Activated B cell treated with CpG ODN at 0.5 μM for 24 hours (primary cell): ENCODE measurements at places on chromosomes 2 and 18.
A peak's percentile ranks its signal among the peaks of the same experiment; 100 is the strongest.

DNA sequence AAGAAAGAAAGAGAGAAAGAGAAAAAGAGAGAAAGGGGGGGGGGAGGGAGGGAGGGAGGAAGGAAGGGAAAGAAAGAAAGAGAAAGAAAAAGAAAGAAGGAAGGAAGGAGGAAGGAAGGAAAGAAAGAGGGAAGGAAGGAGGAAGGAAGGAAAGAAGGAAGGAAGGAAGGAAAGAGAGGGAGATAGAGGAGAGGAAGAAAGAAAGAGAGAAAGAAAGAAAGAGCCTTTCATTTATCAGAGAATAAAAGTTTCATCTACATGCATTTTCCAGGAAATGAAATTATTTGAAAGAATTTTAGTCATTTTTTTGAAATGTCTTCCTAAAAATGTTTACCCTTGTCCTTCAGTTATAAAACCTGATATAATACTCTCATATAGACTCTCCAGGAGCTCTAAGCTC is 172.4 kb downstream of the TRABD2A start:
- no peaks in the 10 kb centered on the region for H3K4me1 ChIP-seq
- H3K4me3 ChIP-seq = no peak overlapping the region
- no peak overlapping the region for H3K27ac ChIP-seq
- no peaks in the 10 kb centered on the region for H3K27me3 ChIP-seq

- H3K27ac ChIP-seq = no peak overlapping the region
- H3K4me3 ChIP-seq = no peak overlapping the region
- no peaks in the 10 kb centered on the region for H3K36me3 ChIP-seq
- H3K27me3 ChIP-seq = no peaks in the 10 kb centered on the region
Measured at GRCh38 chr2:118721817-118722551, 125.5 kb downstream of the EN1 start.

DNA sequence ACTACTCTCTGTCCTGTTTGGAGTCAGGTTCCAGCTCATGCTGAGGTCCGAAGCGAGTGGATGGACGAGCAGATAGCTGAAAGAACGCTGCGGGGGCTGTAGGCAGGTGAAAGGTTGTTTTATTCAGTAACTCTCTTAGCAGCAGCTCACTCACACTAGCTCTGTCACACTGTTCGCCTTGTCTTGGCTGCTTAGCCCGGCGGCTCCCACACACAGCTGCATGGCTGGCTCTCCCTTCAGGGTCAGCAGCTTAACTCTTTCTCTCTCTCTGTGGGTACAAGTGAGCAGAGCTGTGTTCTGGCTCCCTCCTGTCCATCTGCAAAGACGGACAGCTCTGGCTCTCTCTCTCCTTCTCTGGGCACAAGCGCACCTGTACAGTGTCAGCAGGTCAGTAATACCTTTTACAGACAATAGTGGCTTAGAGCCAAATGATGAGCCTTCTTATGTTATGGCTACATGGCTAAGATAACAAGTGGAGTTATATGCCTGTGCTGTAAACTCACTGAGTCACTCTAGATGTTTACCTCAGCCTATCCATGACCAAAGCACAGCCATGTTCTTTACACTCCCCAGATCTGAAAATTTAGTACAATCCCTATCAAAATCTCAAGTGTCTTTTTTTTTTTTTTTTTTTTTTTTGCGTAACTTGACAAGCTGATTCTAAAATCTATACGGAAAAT is 149.3 kb downstream of the GALNT1 start:
- H3K27me3 ChIP-seq = peaks cover 4% of the 10 kb centered on the region
- H3K4me1 ChIP-seq = no peaks in the 10 kb centered on the region
- no peak overlapping the region for H3K27ac ChIP-seq
- no peak overlapping the region for H3K4me3 ChIP-seq
- DNase-seq = no peak

DNA sequence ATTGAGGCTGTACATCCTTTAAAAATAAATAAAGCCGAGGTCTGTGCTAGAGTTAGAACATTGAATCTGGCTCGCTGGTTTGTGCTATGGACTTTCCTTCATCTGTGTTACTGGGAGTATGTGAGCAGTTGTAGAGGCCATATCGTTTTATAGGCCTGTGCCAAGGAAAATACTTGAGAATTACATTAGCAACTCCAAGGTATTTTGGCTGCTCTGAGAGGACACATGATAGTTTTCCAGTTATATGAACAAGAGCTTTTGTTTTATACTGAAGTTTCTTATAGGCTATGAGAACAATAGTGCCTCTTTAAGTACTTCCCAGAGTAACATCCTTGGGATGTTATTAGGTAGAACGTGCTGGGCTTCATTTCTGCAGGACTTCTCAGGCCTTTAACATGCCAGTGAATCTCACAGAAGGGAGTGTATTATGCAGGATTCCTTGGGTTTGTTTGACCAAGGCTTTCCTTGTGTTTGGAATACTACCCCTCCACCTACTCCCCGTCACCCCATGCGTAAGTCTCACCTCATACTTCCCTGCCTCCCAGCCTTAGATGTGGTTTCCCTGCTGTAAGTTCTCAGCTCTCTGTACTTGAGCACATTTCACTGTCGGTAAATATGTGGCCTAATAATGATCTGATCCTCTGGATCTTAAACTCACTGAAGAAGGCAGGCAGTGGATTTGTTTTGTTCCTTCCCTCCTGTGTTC is 21.0 kb downstream of the TCF7L1 start:
- peaks cover 8% of the 10 kb centered on the region for H3K27me3 ChIP-seq
- no peak overlapping the region for H3K27ac ChIP-seq
- no peaks in the 10 kb centered on the region for H3K36me3 ChIP-seq
- no peaks in the 10 kb centered on the region for H3K4me1 ChIP-seq
- no peak overlapping the region for H3K4me3 ChIP-seq

DNA sequence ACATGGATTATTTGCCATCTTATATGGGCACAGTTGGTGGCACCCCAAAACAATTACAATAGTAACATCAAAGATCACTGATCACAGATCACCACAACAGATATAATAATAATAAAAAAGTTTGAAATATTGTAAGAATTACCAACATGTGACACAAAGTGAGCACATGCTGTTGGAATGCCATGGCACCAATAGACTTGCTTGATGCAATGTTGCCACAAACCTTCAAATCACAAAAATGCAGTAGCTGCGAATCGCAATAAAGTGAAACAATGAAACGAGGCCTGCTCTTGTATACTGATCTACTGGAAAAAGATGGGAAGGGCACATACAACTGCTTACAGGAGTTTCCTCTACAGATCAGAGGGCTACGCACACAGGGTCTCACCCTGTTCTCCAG is 32.2 kb upstream of the AMMECR1L start:
- H3K27ac ChIP-seq = no peak overlapping the region
- peaks cover 2% of the 10 kb centered on the region for H3K27me3 ChIP-seq
- H3K4me3 ChIP-seq = no peak overlapping the region
- H3K4me1 ChIP-seq = no peaks in the 10 kb centered on the region

- H3K4me3 ChIP-seq = peak overlapping the region; percentile 45
- peaks cover 33% of the 10 kb centered on the region for H3K36me3 ChIP-seq
- H3K27me3 ChIP-seq = no peaks in the 10 kb centered on the region
- H3K4me1 ChIP-seq = peaks cover 16% of the 10 kb centered on the region
Measured at GRCh38 chr2:3302751-3303582, 74.7 kb downstream of the EIPR1 start.

GRCh38 chr2:84886791-84887190 is 5.9 kb upstream of the TRABD2A start:
- no peak overlapping the region for H3K4me3 ChIP-seq
- peaks cover 39% of the 10 kb centered on the region for H3K4me1 ChIP-seq
- peaks cover 2% of the 10 kb centered on the region for H3K36me3 ChIP-seq

- H3K27ac ChIP-seq = peak overlapping the region; percentile 59
- peaks cover 19% of the 10 kb centered on the region for H3K36me3 ChIP-seq
- H3K27me3 ChIP-seq = no peaks in the 10 kb centered on the region
- no peak for DNase-seq
Measured at GRCh38 chr2:24104906-24105305, 18.2 kb downstream of the PFN4 start.

DNA sequence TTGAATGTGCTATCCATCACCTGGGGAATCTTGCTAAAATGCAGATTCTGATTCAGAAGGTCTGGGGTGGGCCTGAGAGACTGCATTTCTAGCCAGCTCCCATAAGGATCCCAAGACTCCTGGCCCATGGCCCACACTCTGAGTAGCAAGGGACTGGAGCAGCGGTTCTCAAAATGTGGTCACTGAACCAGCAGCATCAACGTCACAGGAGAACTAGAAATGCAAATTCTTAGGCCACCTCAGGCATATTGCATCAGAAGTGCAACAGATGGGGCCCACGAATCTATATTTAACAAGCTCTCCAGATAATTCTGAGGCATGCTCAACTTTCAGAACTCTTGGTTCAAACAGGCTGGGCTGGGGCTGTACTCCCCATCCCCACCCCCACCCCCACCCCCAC is 74.6 kb downstream of the DHRS9 start:
- no peaks in the 10 kb centered on the region for H3K27me3 ChIP-seq
- no peak overlapping the region for H3K27ac ChIP-seq
- no peak for DNase-seq
- no peaks in the 10 kb centered on the region for H3K36me3 ChIP-seq
- H3K4me3 ChIP-seq = no peak overlapping the region

GRCh38 chr2:174009488-174010223 is 44.5 kb upstream of the SP3 start:
- no peak overlapping the region for H3K27ac ChIP-seq
- H3K27me3 ChIP-seq = no peaks in the 10 kb centered on the region
- H3K4me3 ChIP-seq = no peak overlapping the region

DNA sequence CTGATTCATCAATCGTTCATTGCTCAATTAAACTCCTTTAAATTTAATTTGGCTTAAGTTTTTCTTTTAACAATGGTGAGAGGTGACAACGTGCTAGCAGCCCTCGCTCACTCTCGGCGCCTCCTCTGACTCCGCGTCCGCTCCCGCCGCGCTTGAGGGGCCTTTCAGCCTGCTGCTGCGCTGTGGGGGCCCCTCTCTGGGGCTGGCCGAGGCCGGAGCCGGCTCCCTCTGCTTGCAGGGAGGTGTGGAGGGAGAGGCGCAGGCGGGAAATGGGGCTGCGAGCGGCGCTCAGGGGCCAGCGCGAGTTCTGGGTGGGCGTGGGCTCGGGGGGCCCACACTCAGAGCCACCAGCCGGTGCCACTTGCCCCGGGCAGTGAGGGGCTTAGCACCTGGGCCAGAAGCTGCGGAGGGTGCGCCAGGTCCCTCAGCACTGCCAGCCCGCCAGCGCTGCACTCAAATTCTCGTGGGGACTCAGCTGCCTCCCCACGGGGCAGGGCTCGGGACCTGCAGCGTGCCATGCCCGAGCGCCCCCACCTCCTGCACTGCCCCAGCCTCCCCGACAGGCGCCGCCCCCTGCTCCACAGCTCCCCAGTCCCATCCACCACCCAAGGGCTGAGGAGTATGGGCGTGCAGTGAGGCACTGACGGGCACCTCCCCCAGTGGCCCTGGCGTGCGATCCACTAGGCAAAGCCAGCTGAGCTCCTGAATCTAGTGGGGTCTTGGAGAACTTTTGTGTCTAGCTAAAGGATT is 19.6 kb downstream of the ANKMY1 start:
- H3K27me3 ChIP-seq = no peaks in the 10 kb centered on the region
- no peak for DNase-seq
- no peaks in the 10 kb centered on the region for H3K4me1 ChIP-seq

DNA sequence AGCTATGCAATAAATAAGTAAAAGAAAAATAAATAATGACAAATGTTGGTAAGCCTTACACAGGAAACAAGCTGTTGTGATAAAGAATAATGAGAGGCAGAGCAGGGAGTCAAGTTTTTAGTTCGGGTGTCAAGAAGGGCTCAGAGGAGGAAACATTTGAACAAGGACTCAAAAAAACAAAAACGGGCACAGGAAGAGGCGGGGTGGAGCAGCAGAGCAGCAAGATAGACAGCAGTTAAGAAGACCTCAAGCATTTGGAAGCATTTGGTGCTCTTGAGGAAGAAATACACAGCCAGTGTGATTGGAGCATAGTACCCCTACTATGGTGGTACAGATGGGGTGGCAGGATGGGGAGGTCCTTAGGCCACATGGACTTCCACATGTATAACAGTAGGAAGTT is 2.8 kb downstream of the TMEM169 start:
- H3K4me1 ChIP-seq = peaks cover 51% of the 10 kb centered on the region
- H3K36me3 ChIP-seq = peaks cover 2% of the 10 kb centered on the region
